ENCODE measurements at places on chromosomes 2 and 18.

DNA sequence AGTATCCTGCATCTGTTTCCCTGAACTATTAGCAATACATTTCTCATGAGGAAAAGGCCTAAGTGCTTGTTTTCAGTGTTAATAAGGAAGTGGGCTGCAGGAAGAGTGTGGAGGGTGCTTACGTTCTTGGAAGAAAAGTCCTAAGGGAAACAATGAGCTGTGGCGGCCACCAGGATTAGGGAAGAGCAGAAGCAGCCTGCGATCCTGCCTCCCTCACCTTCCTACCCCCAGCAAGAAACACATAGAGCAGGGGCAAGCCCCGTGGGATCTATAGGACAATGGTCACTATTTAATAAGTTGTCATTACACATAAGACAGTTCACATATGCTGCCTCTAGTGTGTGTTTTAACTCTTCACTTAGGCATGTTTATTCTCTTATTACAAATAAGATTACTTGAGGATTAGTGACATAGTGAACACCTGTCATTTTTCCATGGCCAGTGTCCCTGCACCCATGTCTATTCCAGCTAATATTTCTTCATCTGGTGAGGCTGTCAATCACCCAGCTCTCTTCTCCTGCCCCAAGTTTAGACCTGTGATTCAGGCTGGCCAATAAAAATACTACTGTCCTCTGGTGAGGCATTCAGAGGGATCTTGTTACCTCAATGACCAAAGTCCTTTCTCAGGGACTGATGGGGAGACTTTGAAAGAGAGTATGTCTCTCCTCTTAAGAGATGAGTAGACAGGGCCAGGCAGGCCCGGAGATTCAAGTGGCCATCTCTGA is 510.9 kb upstream of the CELF4 start:
- no peak for DNase-seq

- no peak for DNase-seq
Observed at GRCh38 chr2:69580486-69580885, 63.1 kb downstream of the AAK1 start.

DNA sequence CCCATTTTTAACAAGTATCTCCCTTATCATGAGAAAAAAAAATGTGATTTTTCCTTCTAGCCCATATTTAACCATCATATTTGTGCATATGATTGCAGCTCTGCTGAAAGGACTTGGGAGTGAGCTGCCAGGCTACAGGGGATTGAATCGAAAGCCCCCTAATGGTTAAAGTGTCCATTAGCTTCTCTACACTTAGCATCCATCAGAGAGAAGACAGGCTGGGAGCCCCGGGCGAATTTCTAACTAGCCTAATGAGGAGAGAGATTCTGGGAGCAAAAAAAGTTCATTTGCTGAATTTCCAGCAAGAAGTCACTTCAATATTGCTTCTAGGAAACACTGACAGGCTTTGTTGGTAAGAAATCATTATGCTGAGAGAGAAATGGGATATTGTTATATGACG is 848.8 kb downstream of the TDRD15 start:
- no peak for DNase-seq

GRCh38 chr2:205868773-205869333 is 186.6 kb downstream of the NRP2 start:
- peak; percentile 12 for DNase-seq

DNA sequence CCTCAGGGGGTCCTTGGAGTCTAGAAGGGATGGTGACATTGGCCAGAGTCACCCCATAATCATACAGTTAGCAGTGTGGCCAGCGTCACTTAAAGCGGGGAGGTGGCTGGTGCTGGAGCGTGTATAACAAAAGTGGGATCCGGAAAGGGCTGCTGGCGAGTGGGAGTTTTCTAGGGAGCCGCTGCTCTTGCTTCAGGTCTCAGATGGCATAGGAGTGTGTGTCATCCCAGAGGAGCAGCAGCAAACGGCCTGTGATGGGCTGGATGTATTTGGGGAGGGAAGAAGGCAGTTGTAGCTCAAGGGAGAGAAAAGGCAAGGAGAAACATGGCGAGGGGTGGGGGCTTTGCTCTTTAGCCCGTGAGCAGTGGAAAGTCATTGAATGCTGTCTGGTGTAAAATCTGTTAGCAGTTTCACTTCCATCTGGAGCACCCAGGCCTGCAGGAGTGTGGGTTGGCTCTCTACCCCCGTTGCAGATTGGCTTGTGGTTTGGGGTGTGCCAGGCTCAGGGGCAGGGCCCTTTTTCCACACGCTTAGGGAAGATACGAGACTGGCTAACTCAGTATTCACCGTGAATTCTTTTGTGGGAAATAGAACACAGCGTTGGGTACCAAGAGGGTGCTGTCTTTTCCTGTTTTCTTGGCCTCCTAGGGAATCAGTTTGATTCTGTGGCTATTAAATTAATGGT is 120.5 kb downstream of the AGAP1 start:
- no peak for DNase-seq

DNA sequence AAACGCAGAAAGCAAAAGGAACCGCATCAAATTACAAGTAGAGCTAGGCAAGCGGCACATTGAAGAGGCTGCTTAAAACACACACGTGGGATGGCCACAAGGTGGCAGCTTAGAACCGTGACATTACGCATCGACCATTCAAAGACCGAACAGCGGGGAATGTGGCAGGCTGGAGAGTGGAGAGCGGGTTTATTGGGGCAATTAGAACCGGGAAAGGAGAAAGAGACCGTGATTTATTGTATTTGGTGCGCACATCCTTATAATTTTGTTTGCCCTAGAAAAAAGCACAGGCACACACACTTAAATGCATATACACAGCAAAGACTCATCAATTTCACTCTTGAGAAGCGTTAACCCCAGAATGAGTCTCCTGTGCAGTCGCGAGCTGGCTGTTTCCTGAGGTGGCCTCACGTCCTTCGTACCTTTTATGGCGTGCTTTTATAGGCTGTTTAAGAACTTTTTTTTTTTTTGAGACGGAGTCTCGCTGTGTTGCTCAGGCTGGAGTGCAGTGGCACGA is 31.7 kb upstream of the MEP1B start:
- no peak for DNase-seq

DNA sequence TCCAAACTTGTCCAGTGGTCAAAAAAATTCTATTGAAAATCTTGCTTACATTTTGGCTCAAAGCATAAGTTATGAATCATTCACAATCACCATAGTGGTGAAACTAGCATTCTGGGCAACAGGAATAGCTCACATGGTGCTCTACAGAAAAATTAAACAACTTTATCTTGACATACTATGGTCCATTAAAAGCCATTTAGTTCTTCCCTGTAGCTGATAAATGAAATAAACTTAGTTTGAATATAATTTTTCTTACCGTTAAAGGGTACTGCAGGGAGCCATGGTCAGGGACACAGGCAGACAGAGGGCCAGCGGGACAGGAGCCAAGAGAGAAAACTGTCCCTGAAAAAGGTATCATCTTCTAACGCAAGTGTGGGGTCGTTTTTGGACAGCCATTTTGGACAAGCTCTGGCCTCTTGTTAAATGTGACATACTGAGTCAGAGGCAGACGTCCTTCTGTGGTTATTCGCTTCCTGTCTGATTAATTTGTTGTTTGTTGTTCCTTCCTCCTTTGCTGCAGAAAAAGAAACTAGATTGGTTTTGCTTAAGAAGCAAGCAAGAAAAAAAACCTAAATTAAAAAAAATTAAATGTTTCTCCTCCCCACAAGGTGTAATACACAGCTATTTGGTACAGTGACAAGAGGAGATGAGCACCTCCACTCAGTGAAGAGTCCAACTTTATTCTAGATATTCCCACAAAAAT is at the start of gene WIPF1:
TSS of gene WIPF1 (minus strand) at position 460 of the 703 bp plus-strand sequence. CDS start 12,231 bp downstream, outside the sequence.
- no peak for DNase-seq

DNA sequence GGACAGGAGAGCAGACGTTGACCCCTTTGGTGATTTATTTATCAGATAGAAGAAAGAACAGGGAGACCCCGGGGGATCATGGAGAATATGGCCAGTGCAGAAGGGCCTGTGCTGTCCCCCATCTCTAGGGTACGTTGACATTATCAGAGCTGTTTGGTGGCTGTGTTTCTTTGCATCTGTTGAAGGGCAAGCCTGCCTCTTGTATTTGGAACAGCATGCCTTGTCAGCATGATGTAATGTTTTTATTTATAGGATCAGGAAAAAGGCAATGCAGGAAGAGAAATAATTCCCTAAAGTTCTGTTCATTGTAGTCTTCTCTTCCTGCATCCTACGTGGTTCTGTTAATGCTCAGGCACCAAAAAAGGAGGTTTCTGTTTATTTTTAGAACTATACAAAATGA is 49.8 kb upstream of the CABYR start:
- DNase-seq, result no peak
